Left ventricle myocardium inferior (tissue), 1 donor: ENCODE measurements at places on chromosomes 7 and 10.

GRCh38 chr7:100166317-100166940, 2.0 kb downstream of the GAL3ST4 start:
- DNase-seq, result no peak

GRCh38 chr10:120456626-120457430, at the start of gene PLPP4:
TSS of gene PLPP4 (plus strand) at chr10:120457227. CDS start at chr10:120457306, 79 bp downstream.
- no peak for DNase-seq

DNA sequence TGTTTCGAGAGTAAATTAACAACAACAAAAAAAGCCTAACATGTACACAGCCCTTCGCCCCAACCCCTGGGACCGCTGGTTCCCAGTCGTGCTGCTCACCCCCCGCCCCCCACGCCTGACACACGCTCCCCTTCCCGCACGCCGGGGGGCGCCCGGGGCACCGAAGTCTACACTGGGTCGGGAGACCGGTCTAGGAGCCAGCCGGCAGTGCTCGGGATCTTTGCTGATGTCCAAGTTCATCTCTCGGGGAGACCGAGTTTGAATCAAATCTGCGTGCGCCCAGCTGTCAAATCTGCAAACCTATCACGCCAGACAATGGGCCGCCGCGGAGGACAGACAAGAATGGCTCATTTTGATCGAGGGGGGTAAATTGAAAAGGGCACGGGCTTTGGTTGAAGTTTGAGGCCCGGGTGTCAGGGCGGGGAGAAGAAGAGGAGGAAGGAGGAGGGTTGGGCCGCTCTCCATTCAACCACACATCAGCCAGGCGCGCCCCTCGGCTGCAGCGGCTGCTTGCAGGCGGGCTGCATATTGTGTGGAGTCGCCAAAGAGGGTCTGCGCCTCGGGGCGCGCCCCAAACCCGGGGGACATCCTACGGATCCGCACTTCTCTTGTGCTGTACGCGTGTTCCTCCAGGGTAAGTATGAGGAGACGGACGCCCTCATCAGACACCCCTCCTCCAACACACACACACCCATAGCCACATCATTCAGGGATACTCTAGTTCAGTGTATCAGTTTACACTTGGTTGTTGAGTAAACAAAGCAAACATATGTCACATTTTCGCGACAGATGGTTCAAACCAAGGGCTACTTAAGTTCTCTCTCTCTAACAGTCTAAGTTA, 1.3 kb upstream of the GFRA1 start:
- DNase-seq, result peak; percentile 19

DNA sequence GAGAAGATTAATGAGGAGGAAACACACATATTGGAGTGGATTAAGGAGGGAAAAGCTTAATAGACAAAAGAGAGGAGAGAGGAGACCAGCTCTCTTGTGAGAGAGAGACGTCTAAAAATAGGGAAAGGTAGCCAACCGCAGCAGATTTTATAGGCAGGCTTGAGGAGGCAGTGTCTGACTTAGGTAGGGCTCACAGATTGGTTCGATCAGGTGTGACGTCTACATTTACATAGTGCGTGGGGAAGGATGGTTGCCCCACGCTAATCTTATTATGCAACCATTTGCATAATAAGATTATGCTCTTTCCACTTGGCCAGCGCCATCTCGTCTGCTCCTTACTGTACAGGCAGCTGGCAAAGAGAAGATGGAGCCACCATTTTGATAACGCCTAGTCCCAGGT, 122.0 kb downstream of the MARCHF5 start:
- no peak for DNase-seq

DNA sequence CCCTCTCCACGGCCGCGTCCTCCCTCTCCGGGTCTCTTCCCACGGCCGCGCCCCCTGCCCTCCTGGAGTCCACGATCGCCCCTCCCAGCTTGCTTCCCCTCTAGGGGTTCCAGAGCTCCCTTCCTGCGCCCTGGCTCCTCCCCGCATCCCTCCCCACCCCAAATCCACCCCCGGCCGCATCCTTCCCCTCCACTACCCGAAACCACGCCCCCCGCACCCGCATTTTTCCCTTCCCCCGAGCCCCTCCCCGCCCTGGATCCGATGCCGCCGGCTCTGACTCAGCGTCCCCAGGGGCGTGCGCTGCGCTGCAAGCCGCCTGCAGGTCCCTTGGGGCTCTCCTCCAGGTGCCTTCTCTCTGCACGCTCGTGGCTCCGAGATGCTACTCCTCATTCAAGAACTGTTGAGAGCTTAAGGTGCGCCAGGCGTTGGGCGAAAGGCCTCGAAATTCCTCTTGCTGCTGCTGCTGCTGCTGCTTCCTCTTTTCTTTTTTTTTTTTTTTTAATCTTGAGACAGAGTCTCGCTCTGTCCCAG, 372 bp upstream of the TMEM130 start:
- peak; percentile 26 for DNase-seq

- DNase-seq, result no peak
These were observed 42.6 kb upstream of the ANAPC16 start for GRCh38 chr10:72173262-72173618.

GRCh38 chr7:148624735-148625134, 34.2 kb downstream of the C7orf33 start:
- no peak for DNase-seq

DNA sequence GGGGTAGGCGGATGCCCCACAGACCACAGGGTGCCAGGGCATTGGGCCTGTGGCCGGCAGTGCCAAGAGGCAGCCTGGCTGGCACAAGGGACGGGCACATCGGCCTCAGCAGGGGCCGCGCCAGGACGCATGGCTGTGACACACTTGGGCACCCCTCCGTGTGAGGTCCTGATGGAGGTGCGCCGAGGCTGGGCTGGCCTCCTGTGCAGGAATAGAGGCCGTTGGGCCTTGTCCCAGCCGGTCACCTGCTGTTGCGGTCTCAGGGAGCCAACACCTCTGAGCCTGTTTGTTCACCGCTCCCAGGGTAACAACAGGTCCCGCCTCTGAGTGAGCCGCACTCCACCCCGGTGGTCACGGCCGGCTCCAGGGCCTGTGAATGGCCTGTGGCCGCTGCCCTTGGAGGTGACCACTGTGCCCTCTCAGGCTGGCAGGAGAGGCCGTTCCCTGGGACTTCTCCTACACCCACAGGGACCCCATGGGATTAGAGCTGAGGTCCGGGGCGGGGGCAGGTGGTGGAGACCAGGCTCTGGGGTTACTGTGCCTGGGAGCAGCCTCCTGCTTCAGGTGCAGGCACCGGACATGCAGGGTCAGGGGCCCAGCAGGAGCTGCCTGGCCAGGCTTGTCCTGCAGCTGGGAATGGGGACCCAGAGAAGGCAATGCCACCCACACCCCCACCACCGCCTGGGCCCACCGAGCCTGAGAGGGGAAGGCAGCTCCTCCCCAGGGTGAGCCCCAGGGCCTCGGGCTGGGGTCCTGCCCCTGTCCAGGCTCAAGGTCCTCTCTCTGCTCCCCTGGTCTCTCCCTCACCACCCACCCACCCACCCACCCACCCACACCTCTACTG, 12.0 kb downstream of the PWWP2B start:
- no peak for DNase-seq

DNA sequence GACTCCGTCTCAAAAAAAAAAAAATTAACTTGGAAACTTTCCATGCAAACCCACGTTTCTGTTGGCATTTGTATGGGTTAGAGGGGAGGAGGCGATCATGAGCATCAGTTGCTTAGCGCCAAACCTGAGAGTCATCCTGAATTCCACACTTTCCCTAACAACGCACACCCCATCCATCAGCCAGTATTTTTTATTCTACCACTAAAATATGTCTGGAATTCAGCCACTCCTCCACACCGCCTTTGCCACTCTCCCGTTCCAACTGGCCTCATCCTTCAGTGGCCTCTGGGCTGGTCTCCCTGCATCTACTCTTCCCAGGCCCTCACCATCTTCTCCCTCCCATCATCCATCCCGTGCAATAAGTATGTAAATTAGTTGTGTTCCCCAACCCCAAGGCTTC, 4.7 kb upstream of the LMBR1 start:
- no peak for DNase-seq

DNA sequence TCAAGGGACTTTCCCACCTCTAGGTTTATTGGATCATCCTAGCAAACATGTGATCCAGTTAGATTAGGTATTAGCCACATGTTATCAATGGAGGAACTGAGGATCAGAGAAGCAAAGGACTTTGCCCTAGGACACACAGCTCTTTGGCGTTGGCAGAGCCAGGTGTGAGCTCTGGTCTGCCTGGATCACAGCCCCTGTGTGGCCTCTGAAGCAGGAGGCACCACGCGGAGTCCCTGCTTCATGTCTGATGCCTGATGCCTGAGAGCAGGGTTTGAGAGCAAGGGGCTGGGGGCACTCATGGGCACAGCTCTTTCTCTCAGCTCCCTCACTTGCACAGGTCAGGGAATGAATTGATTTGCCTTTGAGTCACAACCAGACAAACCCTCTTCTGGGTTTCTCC, 64.7 kb upstream of the CTBP2 start:
- DNase-seq, result no peak

DNA sequence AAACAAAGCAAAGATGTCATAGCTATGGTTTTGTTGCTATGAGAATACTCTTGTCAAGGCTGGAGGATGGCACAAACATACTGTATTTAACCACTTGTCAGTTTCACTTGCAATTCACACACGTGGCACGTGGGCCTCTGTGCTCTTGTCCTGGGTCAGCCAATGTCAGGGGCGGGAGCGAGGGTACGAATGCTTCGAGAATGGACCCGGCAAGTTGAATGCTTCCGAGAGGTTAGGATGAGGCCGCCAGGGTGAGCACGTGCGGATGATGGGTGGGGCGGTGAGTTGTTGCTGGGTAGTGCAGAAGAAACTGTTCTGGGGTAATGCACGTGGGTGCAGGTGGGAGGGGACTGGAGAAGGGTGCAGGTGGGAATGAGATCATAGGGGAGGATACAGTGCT, 10.4 kb upstream of the OCM2 start:
- no peak for DNase-seq

GRCh38 chr7:93015779-93016481, 101.8 kb downstream of the SAMD9 start:
- no peak for DNase-seq

- DNase-seq, result no peak
These were observed 248.1 kb downstream of the AHR start for GRCh38 chr7:17546592-17546991.

DNA sequence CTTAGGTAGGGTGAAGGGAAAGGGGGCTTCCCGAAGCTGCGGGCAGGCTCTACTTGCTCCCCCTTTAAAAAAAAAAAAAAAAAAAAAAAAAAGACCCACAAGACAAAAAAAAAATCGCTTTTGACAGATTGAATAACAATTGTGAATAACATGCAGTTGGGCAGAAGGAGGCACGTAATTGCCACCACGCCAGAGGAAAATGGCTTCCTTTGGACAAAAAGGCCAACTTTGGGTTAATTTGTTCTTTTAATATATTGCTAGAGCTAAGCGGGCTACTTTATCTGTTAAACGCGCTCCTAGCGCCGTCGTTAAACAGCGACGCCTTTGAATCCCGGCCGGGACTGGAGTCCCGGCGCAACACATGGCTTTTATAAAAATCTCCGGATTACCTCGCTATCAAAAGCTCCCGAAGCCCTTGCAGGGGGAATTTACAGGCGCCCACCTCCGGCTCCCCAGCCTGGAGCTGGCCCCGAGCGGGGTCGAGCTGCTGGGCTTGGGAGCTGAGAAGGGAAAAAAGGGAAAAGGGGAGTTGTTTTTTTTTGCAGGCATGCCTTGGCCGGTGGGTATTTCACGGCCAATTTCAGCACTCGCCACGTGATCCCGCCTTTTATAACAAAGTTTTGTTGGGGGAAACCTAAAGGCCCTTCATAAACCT, 1.2 kb downstream of the HOXA11 start:
- no peak for DNase-seq

DNA sequence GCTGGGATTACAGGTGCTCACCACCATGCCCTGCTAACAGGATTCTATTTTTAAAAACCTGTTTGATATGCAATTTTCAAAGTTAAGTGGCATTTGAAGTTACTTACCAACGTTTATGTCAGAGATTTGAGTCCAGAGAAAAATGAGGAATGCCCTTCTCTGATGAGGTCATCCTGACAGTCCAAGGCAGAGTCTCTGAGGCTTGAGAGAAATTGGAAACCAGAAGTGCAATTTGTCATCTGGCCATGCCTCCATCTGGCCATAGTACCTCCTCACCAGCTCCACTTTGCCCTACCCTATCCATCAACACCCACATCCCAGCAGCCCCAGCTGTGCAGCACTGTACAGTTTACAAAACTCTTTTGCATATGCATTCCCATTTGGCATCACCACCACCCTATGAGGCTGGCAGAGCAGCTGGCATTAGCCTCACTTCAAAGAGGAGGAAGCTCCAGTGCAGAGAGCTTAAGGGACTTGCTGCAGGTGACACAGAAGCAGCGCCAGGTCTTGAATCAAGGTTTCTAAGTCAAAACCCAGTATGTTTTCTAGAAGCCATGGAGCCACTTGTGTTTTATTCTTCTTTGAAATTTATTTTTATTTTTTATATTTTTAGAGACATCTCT, 54.5 kb upstream of the PDZD8 start:
- no peak for DNase-seq

GRCh38 chr10:23584396-23584795, 145.5 kb downstream of the OTUD1 start:
- no peak for DNase-seq

DNA sequence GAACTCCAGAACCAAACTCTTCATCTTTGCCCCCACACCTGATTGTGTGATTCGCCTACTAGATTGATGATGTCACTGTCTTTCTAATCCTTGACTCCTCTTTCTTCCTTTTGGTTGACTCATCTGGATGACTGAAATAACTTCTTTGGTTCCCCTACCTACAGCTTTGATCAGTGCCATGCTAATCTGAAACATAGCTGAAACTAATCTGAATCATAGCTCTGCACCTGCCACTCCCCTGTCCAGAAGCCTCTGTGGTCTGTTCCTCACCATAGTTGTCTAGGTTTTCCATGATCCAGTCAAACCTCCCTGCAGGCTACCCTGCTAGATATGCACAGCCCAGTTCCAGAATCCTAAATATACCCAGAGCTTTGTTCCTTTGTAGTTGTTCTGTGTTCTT, 51.9 kb downstream of the ZNF365 start:
- no peak for DNase-seq

- no peak for DNase-seq
These were observed 108.0 kb upstream of the YAE1 start for GRCh38 chr7:39458061-39458745.

DNA sequence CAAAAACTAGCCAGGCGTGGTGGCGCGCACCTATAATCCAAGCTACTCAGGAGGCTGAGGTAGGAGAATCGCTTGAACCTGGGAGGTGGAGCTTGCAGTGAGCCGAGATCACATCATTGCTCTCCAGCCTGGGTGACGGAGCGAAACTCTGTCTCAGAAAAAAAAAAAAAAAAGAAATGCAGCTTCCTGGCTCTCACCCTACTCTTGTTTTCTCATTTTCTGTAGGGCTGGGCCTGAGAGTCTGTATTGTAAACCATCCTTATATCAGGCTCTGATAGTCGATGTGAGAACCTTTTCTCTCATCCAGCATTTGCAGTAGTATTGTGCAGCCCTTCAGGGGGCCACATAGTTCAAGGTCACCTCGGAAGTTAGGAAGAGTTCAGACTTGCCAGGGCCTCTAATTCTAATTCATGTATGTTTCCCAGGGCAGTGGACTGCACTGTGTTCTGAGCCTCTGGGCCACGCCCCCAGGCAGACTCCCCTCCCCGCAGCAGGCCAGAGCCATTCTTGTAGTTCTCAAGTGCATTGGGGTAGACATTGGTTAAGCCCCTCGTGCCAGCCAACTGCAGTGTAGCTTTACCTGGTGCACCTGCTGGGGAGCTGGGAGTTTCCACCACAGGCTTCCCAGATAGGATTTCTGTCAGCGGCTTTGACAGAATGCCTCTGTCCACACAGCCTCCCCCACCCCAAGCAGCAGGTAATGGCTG, 38.3 kb upstream of the PDCD4 start:
- no peak for DNase-seq
